Chondrocyte (in vitro differentiated cells): ENCODE measurements at places on chromosomes 2 and 18. TPM values are rescaled to one million over a fixed set of nuclear protein-coding genes. Genes with fewer than 3 reads are reported as not detected.

The FBLN7 gene
- 0.77 to 1.3 TPM (median 1.0 TPM) in 3 replicates for total RNA-seq

The CHRND gene
- total RNA-seq, result not detected in 3 replicates

The EIPR1 gene
- total RNA-seq, result 17.8 to 26.8 TPM (median 18.2 TPM) in 3 replicates

The MC4R gene
- not detected in 3 replicates for total RNA-seq

The SERPINB10 gene
- not detected in 3 replicates for total RNA-seq

The CIB4 gene
- total RNA-seq, result not detected in 3 replicates

The RDH14 gene
- 17.1 to 18.8 TPM (median 17.3 TPM) in 3 replicates for total RNA-seq

The CCDC85A gene
- 0.51 to 5.0 TPM (median 0.70 TPM) in 3 replicates for total RNA-seq

The SERPINB7 gene
- not detected in 3 replicates for total RNA-seq

DNA sequence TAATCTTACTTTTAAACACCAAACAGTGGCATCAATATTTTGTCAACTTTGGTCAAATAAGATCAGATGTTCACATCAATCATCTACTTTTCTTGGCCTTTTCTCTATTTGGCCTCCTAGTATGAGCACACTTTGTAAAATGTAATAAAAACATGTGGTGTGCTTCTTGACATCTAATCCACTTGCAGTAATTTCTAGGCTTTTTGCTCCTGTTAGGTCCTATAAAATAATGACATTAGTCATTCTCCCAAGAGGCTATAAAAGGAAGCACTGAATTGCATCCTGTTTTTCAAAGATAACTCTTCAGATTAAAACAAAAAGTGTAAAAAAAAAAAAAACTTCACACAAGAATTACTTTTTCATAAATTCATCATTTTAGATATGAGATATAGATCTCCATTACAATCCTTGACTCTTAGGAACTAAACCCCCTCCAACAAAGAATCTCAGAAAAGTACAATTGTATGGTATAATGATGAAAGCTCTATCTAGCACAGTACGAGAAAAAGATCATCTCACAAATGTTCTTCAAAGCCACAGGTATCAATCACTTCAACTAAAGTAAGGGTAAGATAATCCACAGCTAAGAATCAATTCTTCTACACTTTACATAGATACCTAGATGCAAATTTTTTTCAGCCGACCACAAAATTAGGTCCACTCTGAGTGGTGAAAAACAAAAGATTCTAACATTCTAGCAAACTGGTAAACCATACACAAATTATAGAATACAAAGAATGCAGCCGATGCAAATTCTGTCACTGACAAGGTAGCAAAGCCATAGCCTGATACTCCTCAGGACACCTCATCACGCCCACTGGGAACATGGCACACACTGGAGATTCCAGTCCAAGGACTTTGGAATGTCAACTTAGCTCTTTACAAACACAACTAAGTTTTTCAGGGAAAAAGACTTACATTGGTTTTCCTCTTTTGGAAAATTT is 2.7 kb downstream of the BCL2 start:
- no peaks in the 10 kb centered on the region for H3K27me3 ChIP-seq
- no peak overlapping the region for H3K27ac ChIP-seq
- DNase-seq, result no peak
- no peaks in the 10 kb centered on the region for H3K36me3 ChIP-seq
- peaks cover 43% of the 10 kb centered on the region for H3K4me1 ChIP-seq
- H3K4me3 ChIP-seq, result peak overlapping the region; percentile 69

DNA sequence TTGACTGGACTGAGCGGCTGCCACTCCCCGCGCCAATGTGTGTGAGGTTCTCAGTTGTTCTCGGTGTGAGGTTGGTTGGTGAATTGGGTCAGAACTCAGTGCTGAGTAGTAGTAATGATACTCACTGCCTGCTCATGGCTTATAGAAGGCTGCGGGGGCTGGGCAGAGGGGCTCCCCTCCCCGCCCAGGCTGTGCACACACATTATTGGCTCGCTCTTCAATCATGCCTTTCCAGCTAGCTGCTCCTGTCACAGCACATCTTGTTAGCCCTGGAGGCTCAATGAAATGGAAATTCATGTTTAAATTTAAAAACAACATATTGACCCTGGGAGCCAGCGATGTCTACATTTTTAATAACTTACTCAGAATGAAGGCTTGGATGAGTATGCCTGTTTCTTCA is 152.8 kb downstream of the CELF4 start:
- no peaks in the 10 kb centered on the region for H3K36me3 ChIP-seq
- no peak overlapping the region for H3K4me3 ChIP-seq
- peaks cover 18% of the 10 kb centered on the region for H3K27me3 ChIP-seq
- no peaks in the 10 kb centered on the region for H3K4me1 ChIP-seq

- H3K4me3 ChIP-seq, result no peak overlapping the region
- peak; percentile 85 for DNase-seq
- no peaks in the 10 kb centered on the region for H3K27me3 ChIP-seq
- H3K27ac ChIP-seq, result no peak overlapping the region
- peaks cover 32% of the 10 kb centered on the region for H3K36me3 ChIP-seq
Observed at GRCh38 chr2:109428281-109428680, 185.5 kb downstream of the SEPTIN10 start.

DNA sequence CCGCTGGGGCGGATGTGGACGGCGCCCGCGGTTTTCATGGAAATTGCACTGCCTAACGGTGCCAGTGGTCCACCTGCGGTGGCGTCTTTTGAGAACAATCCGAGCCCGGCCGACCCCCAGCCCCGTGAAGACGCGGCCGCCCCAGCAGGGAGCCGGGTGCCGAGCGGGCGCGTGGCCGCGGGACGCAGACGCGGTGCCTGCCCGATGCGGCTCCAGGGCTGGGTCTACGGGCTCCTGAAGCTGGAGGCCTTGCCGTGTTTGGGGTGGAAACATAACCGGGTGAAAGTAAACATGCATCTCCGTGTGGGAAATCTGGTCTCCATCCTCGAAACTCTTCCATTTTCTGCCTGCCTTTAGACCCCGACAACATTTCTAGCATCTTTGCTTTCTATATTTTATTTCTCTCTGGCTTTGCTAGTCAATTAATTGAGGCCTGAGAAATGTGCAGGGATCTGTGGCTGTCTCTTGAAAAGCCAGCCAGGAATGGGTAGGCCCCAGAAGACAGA is 572 bp downstream of the INPP4A start:
- peak overlapping the region; percentile 86 for H3K27ac ChIP-seq
- peaks cover 2% of the 10 kb centered on the region for H3K27me3 ChIP-seq

GRCh38 chr2:48551548-48551947 is 21.6 kb downstream of the STON1 start:
- no peak overlapping the region for H3K27ac ChIP-seq
- no peaks in the 10 kb centered on the region for H3K27me3 ChIP-seq

DNA sequence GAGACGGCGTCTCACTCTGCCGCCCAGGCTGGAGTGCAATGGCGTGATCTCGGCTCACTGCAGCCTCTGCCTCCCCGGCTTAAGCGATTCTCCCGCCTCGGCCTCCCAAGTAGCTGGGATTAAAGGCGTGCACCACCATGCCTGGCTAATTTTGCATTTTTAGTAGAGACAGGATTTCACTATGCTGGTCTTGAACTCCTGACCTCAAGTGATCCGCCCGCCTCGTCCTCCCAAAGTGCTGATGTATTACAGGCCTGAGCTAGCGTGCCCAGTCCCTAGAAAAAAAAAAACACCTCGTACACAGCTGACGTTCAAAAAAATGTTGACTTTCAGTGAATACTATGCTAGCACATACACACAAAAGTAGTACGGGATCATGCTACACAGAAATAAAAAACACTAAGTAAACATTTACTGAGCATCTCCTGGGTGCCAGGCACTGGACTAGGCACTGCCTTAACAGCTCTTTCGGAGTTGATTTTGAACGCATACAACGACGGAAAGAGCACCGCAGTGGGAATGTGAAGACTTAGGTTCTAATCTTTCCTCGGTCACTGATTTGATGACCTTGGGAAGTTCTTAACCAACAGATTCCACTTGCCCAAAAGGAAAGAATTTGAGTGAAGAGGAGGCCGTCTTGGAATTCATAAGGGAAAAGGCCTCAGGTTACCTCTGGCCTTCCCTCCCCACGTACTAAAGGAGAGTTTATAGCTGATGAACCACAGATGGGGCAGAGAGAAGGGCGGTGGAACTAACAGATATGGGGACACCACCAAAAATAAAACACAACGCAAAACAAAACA is 1.1 kb downstream of the DNAJC27 start:
- no peak for DNase-seq
- peak overlapping the region; percentile 94 for H3K4me3 ChIP-seq
- H3K4me1 ChIP-seq, result peaks cover 14% of the 10 kb centered on the region
- peaks cover 9% of the 10 kb centered on the region for H3K36me3 ChIP-seq
- H3K27ac ChIP-seq, result peak overlapping the region; percentile 100

- H3K27ac ChIP-seq, result no peak overlapping the region
- H3K27me3 ChIP-seq, result peaks cover 18% of the 10 kb centered on the region
- H3K4me1 ChIP-seq, result no peaks in the 10 kb centered on the region
- no peak for DNase-seq
- H3K4me3 ChIP-seq, result no peak overlapping the region
Observed at GRCh38 chr2:132430895-132431294, 14.3 kb downstream of the GPR39 start.

DNA sequence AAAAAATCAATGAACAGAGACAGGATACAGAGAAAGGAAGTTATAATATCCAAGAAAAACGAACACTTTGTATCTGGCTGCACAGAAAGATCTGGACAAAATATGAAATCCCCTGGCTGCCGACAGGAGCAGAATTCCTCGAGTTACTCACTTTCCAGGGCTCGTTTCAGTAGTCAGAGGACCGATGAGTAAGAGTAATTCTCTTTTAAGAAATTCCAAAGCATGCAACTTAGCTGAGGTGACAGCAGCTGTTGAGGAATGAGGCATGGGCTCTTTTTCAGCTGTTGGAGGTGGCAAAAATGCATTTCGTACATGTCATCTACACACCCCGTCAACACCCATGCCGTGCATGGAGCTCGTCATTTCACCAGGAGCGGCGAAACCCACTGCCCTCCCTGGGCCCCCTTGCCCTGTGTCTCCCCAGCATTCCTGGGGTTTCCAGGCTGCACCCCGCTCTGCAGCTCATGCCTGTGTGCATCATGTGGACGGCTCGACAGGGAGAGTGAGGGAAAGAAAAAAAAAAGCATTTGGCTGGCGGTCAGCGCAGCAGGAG is 210.8 kb upstream of the SMIM21 start:
- peak overlapping the region; percentile 69 for H3K4me3 ChIP-seq
- peak overlapping the region; percentile 81 for H3K27ac ChIP-seq
- H3K27me3 ChIP-seq, result peaks cover 2% of the 10 kb centered on the region
- no peak for DNase-seq

- no peak overlapping the region for H3K4me3 ChIP-seq
- no peak for DNase-seq
- no peaks in the 10 kb centered on the region for H3K36me3 ChIP-seq
- H3K27me3 ChIP-seq, result peaks cover 9% of the 10 kb centered on the region
- no peaks in the 10 kb centered on the region for H3K4me1 ChIP-seq
Observed at GRCh38 chr2:18245375-18245774, 315.1 kb downstream of the RDH14 start.

GRCh38 chr18:79421275-79421857 is 25.6 kb downstream of the NFATC1 start:
- no peak overlapping the region for H3K4me3 ChIP-seq
- no peak overlapping the region for H3K27ac ChIP-seq
- H3K36me3 ChIP-seq, result peaks cover 12% of the 10 kb centered on the region
- peaks cover 18% of the 10 kb centered on the region for H3K4me1 ChIP-seq
- H3K27me3 ChIP-seq, result peaks cover 12% of the 10 kb centered on the region

- no peak for DNase-seq
- no peaks in the 10 kb centered on the region for H3K27me3 ChIP-seq
- H3K27ac ChIP-seq, result no peak overlapping the region
- H3K4me1 ChIP-seq, result peaks cover 9% of the 10 kb centered on the region
- no peak overlapping the region for H3K4me3 ChIP-seq
- no peaks in the 10 kb centered on the region for H3K36me3 ChIP-seq
Observed at GRCh38 chr18:70176537-70176936, 28.9 kb downstream of the RTTN start.

DNA sequence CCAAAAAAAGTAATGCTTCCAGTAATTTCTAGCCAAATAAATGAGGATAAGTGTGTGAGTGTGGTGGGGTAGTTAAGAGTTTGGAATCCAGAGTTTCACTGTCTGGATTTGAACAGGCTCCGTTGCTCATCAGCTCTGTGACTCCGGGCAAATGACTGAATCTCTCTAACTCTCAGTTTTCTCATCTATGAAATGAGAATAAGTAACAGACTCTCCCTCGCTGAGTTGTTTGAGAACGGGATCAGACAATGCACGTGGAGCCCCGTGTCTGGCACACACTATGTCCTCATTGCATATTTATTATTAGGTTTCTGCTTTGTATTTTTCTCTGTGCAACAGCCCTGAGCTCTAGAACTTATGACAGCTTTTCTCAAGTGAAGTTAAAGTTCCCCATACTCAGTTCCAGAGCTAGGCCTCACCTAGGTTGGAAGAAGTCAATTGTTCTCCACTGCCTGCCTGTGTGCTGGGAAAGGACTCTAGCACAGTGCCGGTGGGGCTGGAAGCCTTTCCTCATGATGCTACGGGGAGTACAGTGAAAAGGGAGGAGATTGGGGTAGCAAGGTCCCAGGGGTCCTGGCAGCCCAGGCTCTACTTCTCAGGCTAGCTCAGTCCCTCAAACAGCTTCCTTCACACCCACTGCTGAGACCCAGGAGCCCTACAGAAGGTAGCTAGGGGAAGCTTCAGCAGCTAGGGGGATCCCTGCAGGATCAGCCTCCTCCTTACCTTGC is 1.7 kb upstream of the ICOS start:
- no peak overlapping the region for H3K4me3 ChIP-seq
- no peaks in the 10 kb centered on the region for H3K36me3 ChIP-seq
- DNase-seq, result no peak
- no peak overlapping the region for H3K27ac ChIP-seq

- no peak for DNase-seq
- H3K36me3 ChIP-seq, result peaks cover 1% of the 10 kb centered on the region
- no peaks in the 10 kb centered on the region for H3K4me1 ChIP-seq
- H3K27ac ChIP-seq, result no peak overlapping the region
- peaks cover 13% of the 10 kb centered on the region for H3K27me3 ChIP-seq
- no peak overlapping the region for H3K4me3 ChIP-seq
Observed at GRCh38 chr2:3823748-3824147, 120.4 kb downstream of the DCDC2C start.

- H3K27ac ChIP-seq, result no peak overlapping the region
- no peak overlapping the region for H3K4me3 ChIP-seq
- H3K27me3 ChIP-seq, result peaks cover 19% of the 10 kb centered on the region
- no peak for DNase-seq
- H3K4me1 ChIP-seq, result peaks cover 6% of the 10 kb centered on the region
- no peaks in the 10 kb centered on the region for H3K36me3 ChIP-seq
Observed at GRCh38 chr2:222447131-222447530, 22.8 kb downstream of the SGPP2 start.

GRCh38 chr2:227816507-227817294 is 3.1 kb downstream of the CCL20 start:
- peak overlapping the region; percentile 64 for H3K4me3 ChIP-seq
- peak overlapping the region; percentile 87 for H3K27ac ChIP-seq
- no peak for DNase-seq
- H3K4me1 ChIP-seq, result peaks cover 77% of the 10 kb centered on the region
- H3K36me3 ChIP-seq, result peaks cover 2% of the 10 kb centered on the region

- H3K4me1 ChIP-seq, result peaks cover 54% of the 10 kb centered on the region
- no peaks in the 10 kb centered on the region for H3K36me3 ChIP-seq
- DNase-seq, result peak; percentile 85
- H3K4me3 ChIP-seq, result peak overlapping the region; percentile 91
- H3K27me3 ChIP-seq, result no peaks in the 10 kb centered on the region
Observed at GRCh38 chr2:240586919-240587800, 626 bp downstream of the CAPN10 start.

- H3K27ac ChIP-seq, result no peak overlapping the region
- no peaks in the 10 kb centered on the region for H3K36me3 ChIP-seq
- DNase-seq, result no peak
- H3K27me3 ChIP-seq, result peaks cover 13% of the 10 kb centered on the region
- H3K4me3 ChIP-seq, result no peak overlapping the region
Observed at GRCh38 chr2:239692919-239693318, 292.1 kb upstream of the HDAC4 start.
